ENCODE measurements at places on chromosomes 7 and 10.

GRCh38 chr10:129912166-129912917 lies 51.7 kb downstream of the EBF3 start:
- DNase-seq, result no peak

GRCh38 chr7:125675640-125676039 lies 746.0 kb upstream of the POT1 start:
- DNase-seq, result no peak

GRCh38 chr7:11726001-11726793 lies 105.8 kb downstream of the THSD7A start:
- no peak for DNase-seq

DNA sequence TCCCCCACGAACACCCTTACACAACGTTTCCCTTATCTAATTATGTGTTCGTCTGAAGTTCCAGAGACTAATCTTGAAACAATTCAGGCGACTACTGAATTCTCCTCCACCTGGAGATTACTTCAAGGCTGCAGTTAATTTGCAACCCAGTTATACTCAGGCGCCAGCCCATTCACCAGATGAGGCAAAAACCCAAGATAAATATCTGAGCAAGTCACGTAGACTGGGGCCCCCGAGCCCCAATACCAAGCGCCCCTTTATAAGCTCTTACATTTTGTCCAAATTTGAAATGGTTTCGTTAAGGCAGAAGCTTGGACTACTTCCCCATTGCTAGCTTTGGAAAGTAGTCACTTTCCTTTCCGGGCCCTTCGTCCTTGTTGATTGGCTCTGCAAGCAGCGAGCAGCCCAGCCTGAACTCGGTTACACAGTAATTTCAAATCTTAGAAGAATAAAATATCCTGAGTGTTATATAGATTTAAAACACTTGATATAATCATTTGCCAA lies 1.2 kb downstream of the TPK1 start:
- no peak for DNase-seq

All from epithelial cell of proximal tubule (primary cell).